Left forelimb (tissue), 1 donor: ENCODE measurements at places on chromosomes 1 and 21.

DNA sequence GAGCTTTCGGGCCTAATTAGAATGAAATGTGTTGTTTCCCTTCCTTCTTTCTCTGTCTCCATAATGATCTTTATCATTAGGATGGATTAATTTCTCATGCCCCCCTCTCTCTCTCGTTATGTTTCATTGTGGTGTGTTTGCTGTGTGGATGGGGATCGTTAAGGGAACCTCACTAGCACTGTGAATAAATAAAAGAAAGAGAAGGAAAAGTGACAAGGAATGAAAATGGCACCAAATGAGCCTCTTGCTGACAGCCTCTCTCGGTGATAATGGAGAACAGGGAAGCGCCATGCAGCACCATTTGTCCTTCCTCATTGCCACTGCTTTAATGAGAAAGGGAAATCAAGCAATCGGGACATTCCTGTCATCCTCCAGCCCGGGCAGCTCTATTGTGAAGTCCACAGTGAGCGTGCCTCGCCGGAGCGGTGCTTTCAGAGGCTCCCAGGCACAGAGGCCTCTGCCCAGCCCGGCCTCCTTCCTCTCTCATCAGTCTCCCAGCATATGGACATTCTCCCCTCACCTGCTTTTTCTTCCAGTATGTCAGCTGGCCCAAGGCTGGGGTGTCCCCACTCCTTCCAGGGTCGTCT, 265.7 kb upstream of the TMEM51 start:
- no peak for DNase-seq

DNA sequence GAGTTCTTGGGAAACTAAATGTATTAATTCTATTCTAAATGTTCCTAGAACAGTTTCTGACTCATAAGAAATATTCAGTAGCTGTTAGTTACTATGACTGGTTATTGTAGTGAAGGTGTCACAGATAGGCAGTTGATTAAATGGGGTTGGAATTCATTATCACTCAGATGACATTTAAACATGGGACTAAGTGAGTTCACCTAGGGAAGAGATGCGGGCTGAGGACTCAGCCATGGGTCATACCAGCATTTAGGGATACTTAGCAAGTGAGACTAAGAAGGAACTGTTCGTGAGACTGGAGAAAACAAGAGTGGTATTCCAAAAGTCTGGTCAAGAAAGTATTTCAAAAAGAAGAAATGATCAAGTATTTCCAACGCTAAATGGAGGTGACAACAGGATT, 125.1 kb upstream of the ADGRL4 start:
- no peak for DNase-seq

DNA sequence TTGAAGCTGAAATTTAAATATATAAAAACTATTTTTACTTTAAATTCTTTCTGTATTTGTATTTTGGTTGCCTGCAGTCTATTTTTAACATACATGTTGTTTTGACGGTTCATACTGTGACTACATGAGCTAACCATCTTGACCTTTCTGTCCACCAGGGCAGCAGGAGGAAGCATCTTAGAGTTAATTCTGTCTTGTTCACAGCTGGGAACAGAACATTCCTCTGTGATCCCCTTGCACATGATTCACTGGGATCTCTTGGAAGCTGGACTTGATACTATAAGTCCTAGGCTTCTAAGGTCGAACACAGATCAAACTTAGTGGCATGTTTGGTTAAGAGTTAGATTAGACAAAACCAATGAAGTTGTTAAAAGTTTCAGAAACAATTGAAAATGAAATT, 99.7 kb downstream of the NFIA start:
- DNase-seq = no peak

DNA sequence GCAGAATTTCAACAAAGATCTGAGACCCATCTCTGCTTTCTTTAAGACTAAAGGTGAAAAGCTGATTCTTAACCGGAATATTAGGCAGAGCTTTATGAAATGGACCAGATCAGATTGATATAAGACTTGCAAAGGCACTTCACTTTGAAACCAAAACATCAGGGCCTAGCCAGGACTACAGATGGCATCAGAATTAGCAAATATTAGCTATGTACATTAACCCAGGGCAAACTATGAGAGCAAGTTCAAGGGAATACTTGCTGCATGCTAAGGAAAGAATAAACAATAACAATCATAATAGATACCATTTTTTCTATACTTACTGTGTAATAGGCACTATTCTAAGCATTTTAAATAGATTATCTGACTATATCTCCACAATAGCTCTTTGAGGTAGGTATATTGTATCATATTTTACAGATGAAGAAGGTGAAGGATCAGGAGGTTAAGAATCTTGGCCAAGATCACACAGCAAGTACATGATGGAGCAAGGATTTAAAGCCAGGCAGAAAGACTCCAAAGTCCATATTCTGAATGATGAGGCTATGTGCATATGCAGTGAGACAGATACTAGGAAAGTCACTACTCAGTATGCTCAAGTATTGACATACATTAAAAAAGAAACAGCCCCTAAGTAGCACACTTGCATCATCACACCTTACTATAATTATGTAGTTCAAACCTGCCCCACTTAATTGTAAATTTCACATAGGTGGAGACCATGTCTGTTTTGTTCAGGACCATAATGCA, 209.3 kb upstream of the PKN2 start:
- no peak for DNase-seq

GRCh38 chr21:33954395-33954794, 38.8 kb upstream of the ATP5PO start:
- DNase-seq = no peak

DNA sequence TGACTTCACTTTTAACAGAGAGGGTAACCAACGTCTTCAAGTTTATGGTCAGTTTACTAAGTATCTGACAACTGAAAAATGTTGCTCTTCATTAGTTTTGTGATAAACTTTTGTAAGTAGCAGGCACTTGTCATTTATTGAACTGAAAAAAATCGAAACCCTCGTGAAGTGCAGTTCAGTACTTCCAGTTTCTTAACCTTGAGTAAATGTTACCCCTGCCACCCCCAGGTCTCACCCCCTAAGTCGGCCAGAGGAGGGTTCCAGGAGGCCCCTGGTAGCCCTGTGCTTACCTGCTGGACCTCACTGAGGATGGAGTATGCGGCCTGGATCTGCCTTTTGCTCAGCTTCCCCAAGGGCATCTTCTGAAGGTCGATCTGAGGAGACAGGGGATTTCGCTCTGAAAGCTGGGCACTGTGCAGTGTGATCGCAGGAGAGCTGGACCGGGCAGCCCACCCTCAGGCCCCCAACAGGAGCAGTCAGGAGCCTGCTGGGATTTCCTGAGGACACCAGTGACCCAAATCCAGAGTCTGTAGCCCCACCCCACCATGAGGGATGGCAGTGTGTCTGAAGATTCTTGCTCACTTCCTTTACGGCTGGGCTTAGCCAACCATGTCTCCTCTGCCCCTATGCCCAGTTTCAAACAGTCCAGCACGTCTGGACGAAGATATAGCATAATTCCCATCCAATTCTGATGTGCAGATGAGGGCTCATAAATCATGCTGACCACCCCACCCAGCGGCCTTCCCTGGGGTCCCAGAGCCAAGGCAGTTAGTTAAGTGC, 37.6 kb downstream of the PARP1 start:
- no peak for DNase-seq

DNA sequence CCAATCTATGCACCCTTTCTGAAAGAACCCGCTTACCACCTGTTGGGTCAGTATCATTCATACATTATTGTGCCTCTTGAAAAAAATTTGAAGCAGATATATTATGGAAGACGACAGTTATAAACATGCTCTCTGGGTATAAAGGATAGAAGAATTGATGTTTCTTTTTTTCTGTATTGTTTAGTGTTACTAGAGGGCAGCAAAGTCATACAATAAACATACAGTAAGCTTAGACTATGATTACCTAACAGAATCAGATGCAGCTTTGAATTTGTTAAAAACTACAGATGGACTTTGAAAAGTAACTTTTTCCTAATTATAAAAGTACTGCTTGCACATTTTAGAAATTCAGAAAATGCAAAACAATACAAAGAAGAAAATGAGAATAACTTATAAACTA, 11.1 kb upstream of the PAXBP1 start:
- DNase-seq = no peak

GRCh38 chr1:58116284-58116683, 430.2 kb downstream of the OMA1 start:
- DNase-seq = no peak

DNA sequence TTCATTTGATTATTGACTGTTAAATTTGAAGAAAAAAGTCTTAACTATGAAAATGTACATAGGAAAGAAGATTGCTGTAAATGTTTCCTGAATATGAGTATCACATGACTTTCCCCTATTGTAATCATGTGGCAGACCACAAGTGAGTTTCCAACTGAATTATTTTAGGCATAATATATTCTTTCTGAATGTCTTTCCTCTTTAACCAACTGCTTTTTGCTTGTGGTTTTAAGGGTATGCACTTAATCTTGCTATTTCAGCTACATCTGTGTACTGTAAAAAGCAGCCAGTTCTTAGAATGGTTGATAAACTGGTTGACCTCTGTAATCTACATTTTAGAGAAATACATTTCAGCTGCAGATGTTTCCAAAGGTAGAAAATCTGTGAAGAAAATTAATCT, 400.7 kb downstream of the NEGR1 start:
- DNase-seq = no peak

DNA sequence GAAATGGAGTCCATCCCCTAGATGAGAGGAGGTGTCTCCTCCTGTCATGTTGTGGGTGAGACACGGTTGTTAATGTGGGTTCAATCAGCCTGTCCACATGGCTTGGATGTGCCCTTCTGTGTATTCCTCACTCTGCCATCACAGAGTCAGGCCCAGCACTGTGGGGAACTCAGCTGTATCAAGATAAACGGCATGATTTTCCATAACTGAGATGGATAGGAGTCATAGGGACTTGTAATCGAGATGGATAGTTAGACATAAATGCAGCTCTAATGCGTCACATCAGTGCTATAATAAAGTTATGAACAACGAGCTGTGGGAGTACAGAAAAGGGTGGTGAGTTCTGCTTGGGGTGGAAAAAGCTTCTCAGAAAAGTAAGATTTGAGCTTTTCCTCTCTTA, 152.9 kb downstream of the RWDD3 start:
- no peak for DNase-seq

GRCh38 chr1:60130703-60131102, 57.1 kb upstream of the C1orf87 start:
- no peak for DNase-seq

GRCh38 chr1:63199706-63200335, 122.5 kb upstream of the FOXD3 start:
- DNase-seq = no peak

- DNase-seq = no peak
Measured at GRCh38 chr1:29341936-29342335, 105.6 kb downstream of the PTPRU start.

DNA sequence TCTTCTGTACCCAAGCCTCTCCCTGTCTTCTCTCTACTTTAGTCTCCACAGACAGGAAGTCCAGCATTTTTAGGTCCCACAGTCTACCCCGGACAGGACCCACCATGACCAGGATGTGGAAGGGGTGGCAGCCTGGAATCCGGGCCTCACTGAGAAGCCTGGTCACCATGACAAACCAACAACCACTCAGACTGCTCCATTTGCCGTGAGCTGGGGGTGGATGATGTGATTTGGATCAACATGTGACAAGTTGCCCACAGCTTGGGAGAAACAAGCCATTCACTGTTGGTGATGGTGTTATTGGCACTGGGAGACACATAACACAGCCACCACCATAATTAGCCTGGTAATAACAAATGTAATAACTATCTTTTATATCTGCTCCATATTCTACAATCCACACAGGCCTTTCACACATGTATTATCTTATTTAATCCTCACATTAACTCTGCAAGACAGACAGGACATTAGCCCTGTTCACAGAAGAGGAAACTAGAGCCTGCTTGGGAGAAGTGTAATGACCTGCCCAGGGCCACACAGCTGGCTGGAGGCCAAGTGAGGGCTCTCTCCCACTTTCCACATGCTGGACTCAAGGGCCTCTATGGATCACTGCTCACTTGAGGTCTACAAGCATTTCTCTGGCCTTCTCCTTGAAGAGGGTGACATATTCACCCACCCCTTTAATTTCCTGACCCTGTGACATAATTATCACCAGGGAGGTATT, 22.9 kb downstream of the MEF2D start:
- no peak for DNase-seq

DNA sequence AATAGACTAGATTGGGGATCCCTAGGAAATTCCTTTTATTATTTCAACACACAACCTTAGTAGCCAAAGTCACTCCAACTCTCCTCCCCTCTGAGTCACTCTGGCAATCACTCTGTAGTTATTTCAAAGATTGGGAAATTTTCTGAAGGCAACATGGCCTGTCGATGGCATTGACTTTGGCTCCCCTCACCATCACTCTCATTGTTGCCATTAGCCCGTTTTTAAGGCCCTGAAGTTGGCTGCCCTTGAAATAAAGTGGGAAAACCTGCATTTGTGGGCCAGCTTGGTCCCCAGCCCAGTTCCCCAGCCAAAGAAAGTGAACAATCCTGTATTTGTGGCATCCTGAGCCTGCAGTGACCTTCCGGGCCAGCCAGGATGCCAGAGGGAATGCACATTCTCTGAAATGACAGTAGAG, 52.5 kb downstream of the CDC7 start:
- no peak for DNase-seq

DNA sequence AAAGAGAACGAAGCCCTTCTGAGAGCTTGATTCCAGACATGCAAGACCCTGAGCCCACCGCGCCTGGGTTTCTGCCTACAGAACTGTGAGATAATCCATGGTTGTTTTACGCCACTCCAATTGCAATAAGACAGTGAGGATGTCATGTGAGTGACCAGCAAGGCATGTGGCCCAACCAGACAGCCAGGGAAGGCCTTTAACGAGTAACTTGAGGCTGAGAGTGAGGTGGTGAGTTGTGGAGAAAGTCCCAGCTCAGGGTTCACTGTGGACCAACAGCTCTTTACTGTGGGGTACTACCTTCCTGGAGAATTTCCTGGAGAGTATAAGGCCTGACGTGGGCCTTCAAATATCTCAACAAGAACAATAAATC, 153.9 kb downstream of the ETS2 start:
- DNase-seq = no peak

- no peak for DNase-seq
Measured at GRCh38 chr1:5105744-5106143, 451.3 kb downstream of the AJAP1 start.

- peak; percentile 56 for DNase-seq
Measured at GRCh38 chr21:41765420-41765821, 1.4 kb downstream of the RIPK4 start.

GRCh38 chr1:172117800-172118199, 276.5 kb downstream of the DNM3 start:
- DNase-seq = no peak

GRCh38 chr1:220473440-220473839, 54.5 kb upstream of the MARK1 start:
- no peak for DNase-seq

- DNase-seq = no peak
Measured at GRCh38 chr1:7650801-7651200, 120.3 kb upstream of the VAMP3 start.
